ENCODE measurements at places on chromosomes 3 and 15.

DNA sequence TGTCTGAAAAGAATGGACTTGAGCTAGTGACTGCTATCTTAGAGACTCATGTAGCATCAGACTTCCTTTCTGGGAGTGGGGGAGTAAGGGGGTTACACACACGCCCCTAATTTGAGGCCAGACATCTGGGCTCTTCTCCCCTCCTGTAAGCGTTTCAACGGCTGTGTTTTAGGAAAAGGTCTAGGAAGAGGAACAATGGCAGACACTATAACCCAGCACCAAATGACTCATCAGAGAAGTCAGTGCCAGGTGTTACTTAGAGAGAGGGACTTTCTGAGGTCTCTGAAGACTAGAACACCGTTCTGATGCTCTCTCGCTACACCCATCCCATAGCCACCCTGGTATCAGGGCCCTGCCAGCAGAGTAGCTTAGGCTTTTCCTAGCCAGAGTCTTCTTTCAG is 65.5 kb downstream of the SSUH2 start:
- no peak for DNase-seq

- no peak for DNase-seq
Observed at GRCh38 chr15:43283526-43283925, 16.8 kb upstream of the TGM5 start.

DNA sequence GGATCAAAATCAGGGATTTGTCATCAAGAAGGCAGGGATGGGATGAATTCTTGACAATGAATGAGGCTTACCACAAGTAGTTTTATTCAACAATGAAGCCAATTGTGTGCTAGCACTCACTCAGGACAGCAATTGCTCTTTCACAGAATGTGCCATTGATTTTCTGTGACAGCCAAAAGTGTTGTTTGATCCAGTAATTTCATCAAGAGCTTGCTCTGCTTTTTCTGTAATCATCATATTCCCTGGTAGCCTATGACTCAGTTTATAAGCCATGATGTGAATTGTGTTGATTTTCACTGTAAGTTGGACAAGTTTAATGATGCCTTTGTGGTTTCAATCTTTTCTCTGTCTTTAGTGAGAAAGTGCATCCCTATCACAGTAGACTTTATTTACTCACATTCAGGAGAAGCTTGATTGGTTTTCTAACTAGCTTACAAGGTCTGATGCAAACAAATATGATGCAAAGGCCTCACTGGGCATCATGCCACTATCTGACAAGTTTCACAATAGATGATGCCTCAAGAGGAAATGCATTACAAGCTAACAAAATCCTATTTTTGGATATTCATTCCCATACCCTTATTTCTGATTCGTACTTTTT is 13.6 kb upstream of the CSRNP1 start:
- no peak for DNase-seq

DNA sequence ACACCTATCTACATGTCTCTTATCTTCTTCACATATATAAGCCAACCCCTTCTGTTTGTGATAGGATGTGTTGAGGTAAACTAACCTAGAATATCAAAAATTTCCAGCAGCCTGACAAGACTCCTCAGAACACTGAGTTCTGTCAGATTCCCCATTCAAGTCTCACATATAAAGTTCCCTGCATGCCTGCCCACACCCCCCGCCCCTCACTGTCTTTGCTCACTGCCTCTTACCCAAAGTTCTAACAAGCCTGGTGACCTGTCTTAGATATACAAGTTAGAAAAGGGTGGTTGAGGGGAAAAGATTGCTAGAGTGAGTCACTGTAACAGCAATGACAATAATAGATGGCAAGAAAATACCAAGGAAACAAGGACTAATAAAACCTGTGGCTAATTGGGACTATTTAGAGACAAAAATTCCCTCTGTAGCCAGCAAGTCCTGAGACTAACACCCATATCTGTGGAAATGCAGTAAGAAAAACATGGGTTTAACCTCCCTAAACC is 40.1 kb downstream of the FBXO22 start:
- DNase-seq = no peak

GRCh38 chr15:99264125-99264524 is 12.8 kb downstream of the LRRC28 start:
- DNase-seq = no peak
